T-helper 9 cell (primary cell): ENCODE measurements at places on chromosomes 6 and 20.

GRCh38 chr20:1983301-1983700 lies 10.6 kb downstream of the PDYN start:
- no peak for DNase-seq

DNA sequence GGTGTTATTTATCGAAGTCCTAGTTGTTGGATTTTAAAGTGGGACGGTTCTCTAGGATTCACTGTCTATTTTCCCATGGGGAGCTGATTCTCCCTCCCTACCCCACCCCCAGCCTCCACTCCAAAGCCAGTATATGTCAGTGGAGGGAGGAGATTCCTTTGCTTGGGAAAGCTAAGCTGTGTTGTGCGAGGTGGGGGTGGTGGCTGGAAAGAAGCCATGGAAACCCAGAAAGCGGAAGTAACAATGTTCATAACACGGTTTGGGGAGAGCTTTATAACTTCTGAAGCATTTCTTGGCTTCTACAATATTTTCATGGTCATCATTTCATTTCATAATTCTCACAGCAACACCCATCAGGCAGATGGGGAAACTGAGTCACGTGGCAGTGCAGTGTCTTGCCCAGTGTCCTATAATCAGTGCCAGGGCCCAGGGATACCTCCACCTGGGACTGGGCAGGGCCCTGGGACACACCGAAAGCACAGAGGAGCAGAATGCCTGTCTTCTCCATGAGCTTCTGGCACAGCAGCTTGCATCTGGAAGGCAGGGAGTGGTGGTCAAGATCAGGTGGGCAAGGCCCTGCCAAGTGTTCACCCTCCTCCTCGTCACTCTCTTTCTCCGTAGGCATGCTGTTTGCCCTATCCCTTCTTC lies 4.5 kb downstream of the SUN5 start:
- DNase-seq = no peak

DNA sequence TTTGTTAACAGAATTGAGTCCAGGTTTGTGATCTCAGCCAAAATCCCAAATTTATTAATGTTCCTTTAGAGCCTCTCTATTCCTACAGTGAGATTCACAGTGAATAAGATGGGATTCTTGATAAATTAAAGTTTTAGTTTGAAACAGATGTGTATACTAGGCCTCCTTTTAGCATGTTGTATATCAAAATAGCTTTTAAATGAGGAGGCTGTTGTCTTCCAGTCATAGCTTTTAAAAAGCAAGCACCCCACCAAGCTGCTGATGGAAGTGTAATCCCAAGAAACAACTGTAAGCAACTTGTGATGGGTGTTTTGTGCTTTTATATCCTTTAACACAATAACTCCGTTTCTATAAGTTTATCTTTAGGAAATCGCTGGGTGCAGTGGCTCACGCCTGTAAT lies 7.0 kb downstream of the GTF2H5 start:
- no peak for DNase-seq

GRCh38 chr20:24418731-24419130 lies 50.7 kb upstream of the SYNDIG1 start:
- no peak for DNase-seq

DNA sequence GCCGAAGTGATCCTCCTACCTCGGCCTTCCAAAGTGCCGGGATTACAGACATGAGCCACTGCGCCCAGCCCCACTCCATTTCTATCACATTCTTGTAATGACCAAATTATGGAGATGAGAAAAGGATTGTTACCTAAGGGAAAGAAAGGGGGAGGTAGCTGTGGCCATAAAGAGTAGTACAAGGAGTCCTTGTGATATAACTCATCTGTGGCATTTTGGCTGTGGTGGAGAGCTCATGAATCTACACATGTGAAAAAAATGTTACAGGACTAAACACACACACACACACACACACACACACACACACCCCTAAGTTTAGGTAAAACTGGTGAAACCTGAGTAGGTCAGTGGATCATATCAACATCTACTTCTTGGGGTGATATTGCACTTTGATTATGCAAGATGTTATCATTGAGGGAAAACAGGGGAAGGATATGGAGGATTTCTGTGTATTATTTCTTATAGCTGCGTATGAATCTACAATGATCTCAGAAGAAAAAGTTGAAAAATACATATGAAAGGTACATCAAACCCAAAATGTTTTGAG lies 251.5 kb downstream of the TSHZ2 start:
- no peak for DNase-seq

- DNase-seq = no peak
Measured at GRCh38 chr20:59015812-59016711, 3.2 kb upstream of the TUBB1 start.

DNA sequence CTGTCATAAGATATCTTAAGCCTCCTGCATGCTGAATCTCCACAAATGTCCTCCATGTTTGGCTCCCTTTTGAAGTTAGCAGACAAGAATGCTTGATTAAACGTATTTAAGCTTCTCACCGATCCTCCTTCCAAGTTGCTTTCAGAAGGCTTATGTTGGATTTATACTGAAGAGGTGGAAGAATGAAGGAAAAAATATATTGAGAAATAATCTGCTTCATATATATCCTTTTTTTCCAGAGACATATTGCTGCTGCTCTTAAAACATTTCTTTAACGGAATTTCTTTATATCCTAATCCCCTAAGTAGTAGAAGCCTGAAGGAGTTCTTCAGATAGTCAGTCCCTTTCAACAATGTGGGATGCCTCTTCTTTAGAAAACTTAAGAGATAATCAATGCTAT lies 329.0 kb upstream of the MARCKS start:
- no peak for DNase-seq

DNA sequence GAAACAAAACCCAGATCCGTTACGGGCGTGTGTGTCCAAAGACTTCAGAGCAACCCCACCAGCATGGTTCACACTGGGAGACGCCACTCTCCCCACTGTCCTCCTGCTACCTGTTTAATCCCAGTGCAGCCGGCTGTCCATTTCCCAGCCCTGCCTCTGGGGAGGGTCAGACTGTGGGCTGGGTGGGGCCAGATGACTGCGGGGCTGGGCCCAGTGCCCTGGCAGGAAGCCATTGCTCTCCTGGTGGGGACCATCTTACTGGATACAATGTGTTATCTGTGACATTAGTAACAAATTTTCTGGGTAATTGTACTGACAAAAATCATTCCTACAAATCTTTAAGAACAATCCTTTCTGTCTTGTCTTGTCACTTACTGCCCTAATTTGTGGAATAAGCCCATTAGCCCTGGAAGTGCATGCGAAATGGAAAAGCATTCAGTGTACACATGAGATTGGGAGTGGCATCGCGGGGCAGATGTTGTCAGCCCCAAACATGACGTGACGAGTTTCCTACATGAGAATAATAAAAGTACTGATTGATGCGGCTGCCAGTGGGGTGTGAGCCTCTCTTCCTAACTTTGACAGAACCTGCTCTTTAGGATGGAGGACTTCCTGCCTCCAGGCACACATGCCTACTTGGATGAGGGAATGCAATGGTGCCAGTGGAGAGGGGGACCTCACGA lies 37.9 kb upstream of the PCMTD2 start:
- DNase-seq = no peak
